HAP-1 (cell line): ENCODE measurements at places on chromosomes 11 and 22.
A peak's percentile ranks its signal among the peaks of the same experiment; 100 is the strongest.

- DNase-seq, result no peak
Observed at GRCh38 chr11:41281131-41281742, 178.2 kb downstream of the LRRC4C start.

GRCh38 chr11:110850846-110851245 lies 138.6 kb upstream of the ARHGAP20 start:
- DNase-seq, result no peak

- no peak for DNase-seq
Observed at GRCh38 chr11:110056956-110057355, 36.2 kb upstream of the ZC3H12C start.

DNA sequence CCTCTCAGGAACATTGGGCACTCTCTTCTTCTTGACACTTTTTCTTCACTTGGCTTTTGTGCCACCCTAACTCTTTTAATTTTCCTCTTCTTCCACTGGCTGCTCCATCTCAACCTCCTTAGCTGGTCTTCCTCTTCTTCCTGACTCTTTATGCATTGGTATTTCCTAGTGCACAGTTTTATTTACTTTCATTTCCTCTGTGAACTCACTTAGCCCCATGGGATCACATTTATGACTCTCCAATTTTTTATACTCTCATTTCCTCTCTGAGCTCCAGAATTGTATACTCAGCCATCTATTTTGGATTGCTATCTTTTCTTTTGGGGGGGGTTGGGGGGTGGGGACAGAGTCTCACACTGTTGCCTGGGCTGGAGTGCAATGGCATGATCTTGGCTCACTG lies 38.5 kb upstream of the LARGE1 start:
- no peak for DNase-seq

GRCh38 chr22:36102995-36103394 lies 57.6 kb downstream of the APOL3 start:
- DNase-seq, result no peak

DNA sequence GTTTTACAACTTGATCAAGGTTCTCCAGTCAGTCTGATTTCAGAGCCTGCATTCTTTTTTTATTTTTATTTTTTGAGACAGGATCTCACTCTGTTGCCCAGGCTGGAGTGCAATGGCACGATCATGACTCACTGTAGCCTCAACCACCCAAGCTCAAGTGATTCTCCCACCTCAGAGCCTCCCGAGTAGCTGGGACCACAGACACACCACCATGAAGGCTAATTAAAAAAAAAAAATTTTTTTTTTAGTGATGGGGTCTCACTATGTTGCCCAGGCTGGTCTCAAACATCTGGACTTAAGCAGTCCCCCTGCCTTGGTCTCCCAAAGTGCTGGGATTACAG lies 117.2 kb upstream of the NAV2 start:
- DNase-seq, result no peak

DNA sequence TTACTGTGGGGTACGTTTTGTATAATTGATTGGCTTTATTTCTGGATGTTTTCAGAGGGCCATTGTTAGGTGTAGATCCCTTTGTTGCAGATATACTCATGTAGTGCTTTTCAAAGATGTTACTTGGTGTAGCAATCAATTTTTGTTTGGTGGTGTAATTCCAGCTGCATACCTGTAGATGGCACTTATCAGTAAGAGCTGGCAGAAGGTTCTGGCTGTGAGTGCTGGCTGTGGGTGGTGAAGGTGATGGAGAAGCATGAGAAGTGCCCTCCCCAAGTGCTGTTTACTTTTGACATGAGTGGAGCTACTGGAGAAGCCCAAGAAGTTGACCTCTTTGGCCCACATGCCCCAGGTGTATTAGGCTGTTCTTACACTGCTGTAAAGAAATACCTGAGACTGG lies 1074.9 kb downstream of the FAM181B start:
- DNase-seq, result peak; percentile 31

DNA sequence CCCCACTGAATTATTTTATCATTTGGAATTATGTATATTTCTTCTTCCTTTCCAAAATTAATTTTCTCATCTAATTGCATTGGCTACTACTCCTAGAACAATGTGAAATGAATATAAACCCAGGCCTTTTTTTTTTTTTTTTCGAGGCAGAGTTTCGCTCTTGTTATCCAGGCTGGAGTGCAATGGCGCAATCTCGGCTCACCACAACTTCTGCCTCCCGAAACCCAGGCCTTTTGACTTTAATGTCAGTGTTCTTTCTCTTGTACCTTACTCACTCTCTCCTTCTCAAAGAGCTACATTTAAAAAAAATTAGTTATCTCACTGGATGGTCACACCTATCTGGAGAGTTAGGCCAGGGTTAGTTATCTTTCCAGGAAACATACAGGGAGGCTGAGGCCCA lies 35.3 kb upstream of the LRRC32 start:
- DNase-seq, result no peak

DNA sequence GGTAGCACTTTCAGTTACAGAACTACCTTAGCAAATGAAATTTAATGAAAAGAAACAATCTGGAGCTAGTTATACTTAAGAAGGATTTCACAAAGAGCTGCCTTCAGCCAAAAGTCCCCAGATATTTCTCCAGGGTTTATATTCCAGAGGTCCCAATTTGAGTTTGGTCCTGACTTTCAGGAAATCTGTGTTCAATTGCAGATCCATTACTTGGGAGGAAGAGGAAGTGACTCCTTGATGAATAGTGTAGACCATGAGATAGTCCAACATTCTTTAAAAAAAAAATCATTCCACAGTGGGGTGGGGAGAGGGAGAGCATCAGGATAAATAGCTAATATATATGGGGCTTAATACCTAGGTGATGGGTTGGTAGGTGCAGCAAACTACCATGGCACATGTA lies 117.6 kb upstream of the ARHGAP20 start:
- DNase-seq, result no peak
